Endothelial cell of umbilical vein (primary cell): ENCODE measurements at places on chromosomes 16 and 17.
A peak's percentile ranks its signal among the peaks of the same experiment; 100 is the strongest.

DNA sequence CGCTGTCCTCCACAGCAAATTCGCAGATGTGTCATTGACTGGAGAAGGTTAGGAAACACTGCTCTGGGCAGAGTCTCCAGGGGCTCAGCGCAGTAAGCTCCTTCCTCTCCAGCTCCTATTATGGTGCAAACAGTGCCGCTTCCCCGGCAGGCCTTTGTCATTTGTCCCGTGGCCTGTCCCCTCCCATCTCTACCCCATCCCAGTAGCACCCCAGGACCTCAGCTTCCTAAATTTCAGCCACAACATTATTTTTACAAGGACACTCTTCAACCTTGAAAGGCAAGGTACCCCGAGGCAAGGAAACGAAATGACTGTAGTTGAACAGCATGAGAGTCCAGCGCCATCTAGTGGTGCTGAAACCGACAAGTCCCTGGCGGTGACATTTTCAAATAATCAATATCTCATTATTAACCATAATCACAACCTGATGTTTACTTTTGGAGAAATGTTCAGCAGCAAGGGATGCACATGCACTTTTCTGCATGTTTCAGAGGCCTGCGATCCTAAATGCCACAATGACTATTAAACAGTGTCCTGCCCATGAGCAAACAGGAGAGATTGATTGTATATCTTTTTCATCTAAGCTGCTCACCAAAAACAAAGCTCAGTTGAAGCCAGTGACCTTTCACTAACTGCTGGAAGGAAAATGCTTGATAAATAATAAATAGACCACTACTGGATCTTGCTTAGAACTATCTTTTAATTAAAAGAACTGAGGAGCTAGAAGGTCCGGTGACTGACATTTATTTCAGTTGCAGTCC lies 16.5 kb downstream of the MRPS23 start:
- DNase-seq = peak; percentile 72

DNA sequence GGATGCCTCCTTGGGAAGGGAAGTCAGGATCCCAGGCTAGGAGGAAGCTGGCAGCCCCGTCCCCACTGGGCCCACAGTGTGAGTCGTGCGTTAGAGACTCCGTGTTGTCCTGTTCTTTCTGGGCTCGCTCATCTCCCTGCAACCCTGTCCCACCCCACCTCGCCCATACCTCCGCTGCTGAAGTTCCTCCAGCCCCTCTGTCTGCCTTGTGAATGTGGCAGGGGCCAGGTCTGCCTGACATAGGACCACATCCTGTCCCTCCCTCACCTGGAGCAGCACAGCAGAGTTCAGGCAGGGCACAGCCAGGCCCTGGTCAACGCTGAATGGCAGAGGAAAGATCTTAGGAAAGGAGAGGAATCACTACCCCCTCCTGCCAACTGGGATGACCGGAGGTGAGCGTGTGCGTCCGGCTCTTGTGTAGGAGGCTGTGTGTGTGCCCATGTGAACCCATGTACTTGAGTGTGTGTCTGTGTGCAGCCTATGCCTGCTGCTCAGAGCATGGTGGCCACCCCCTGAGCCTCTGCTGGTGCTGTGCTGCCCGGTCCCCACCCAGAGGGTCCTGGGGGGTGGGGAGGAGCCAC lies 12.8 kb downstream of the KCNJ18 start:
- no peak for DNase-seq

DNA sequence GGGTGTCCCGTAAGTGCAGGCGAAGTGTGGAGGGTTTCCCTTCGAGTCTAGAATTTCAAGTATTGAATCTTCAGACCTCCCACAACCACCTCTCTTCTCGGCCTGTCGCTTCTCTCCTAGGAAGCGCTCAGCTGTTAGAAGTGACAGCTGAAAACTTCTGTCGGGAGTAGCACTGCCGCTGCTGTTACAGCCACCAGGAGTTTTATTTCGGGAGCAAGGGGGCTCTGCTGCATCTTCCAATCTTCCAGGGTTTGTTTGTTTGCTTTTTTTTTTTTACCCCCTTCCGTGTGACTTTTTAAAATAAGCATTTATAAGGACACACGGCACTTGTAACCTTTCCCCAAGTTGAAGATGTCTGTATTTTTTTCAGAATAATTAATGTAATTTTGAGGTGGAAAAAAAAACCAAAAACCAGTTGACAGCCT lies 767 bp downstream of the RPS6KB1 start:
- DNase-seq = peak; percentile 44

- DNase-seq = no peak
Measured at GRCh38 chr17:36808180-36808661, 129.1 kb upstream of the LHX1 start.

DNA sequence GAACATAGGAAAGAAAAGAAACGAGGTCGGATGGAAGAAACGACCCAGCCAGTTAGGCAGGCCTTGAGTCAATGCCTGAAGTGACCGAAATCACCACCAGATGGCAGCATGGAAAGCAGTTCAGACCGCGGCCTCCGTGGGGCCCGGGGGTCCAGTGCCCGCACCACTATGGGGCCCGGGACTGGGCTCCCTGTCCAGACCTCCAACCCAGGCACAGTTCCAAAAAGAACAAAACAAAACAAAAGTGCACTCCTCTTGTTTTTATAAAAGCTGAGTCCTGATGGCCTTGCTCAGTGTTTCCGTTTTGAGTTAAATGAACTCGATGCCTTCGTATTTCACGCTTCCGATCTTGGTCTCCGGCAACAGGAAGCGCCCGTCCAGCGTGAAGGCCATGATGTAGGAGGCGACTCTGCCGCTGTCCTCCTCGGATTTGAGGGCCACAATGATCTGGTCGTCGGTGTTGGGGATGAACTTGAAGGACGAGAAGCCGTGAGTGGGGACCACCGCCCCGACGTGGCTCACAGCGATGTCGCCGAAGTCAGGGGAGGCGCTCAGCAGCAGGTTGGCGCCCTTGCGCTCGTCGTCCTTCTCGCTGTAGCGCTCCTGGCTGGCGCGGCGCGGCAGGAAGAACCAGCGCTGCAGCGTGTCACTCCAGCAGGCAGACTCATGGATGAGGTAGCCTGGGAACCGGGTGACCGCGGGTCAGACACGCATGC lies 13.7 kb upstream of the LGALS3BP start:
- DNase-seq = peak; percentile 72

GRCh38 chr17:1126801-1127550 lies 52.8 kb downstream of the ABR start:
- no peak for DNase-seq

DNA sequence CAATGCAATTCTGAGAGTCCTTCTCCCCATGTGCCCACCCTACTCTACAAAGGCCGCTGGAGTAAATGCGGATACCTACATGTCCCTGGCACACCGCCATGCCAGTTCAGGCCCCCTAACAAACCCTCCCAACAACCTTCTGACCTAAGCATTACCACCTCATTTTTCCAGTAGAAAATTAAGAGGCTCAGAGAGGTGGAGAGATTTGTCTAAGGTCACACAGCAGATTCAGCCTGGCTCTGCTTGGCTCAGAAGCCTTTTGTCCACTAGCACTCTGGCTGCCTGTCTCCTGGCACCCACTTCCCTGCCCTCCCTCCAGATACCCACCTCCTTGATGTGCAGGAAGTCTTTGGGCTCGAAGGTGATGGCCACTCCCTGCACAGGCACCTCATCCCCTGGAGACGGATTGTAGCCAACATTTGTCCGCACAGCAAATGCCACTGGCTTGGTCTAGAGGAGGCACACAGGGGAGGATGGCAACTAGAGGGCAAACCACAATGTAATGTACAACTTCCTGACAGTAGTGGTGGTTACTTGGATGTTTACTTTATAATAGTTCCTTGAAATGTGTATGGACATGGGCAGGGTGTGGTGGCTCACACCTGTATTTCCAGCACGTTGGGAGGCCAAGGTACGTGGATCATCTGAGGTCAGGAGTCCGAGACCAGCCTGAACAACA lies 10.2 kb downstream of the CACNB1 start:
- DNase-seq = no peak

DNA sequence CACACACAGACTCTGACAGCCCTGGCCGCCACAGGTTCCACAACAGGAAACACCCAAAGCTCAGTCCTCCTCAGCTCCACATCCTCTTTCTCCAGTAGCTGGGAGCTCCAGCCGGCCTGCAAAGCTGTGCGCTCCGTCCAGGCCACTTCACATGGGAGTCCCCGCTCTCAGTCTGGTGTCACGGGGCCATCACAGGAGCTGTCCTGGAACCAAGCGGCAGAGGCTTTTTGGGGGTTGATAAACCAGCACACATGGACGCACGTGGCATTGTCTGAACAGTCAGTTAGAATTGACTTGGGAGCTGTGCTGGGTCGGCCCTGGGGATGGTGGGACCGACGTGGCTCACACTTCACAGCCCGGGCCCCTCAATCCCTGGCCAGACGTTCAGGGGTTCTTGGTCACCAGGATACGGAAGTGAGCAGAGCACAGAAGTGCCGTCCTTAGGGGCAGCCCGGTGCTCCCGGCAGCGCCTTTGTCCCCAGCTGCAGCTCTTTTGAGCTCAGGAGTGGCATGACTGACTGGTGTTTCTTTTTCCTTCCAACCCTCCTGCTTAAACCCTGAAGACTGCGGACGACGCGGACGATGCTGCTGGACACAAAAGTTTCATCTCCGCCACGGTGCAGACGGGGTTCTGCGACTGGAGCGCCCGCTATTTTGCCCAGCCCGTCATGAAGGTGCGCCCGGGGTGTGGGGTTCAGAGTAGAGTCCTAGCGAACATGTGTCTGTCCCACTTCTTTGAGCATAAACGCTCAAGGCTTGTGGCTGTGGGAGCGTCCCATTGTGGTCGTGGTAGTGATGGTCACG lies 66.6 kb upstream of the CHMP6 start:
- no peak for DNase-seq

- no peak for DNase-seq
Measured at GRCh38 chr17:75635610-75636202, 2.5 kb downstream of the SMIM5 start.

DNA sequence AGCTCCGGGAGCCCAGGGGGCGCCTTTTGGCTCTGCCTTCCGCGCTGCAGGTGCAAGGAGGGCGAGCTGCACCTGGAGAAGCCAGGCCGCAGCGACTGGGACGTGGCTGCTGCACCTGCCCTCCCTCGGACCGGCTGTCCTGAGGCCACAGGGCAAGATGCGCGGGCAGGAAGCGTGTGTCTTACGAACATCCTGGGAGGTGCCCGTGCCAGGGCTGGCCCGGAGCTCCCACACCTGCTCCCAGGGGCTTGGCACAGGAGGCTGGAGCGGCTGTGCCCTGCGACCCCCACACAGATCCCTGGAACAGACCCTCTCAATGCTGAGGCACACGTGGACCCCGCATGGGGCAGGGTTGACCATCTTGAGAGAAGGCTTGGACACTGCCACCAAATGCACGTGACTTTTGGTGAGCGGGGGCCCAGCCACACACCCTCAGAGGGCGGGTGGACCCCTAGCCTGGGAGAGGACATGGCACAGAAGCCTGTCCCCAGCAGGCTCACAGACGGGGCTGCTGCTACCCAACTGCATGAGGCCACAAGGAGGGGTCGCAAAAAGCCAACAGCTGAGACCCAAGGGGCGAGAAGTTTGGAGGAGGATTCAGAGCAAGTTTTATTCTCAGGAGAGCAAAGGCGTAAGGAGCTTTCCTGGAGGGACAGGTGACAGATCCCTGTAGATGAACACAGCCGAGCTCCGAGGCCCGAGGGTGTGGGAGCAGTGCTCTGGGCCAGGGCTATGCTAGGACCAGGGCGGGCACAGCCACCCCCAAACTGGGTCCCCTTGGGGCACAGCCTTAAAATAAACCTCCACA lies 11.4 kb downstream of the NDUFAF8 start:
- DNase-seq = no peak

DNA sequence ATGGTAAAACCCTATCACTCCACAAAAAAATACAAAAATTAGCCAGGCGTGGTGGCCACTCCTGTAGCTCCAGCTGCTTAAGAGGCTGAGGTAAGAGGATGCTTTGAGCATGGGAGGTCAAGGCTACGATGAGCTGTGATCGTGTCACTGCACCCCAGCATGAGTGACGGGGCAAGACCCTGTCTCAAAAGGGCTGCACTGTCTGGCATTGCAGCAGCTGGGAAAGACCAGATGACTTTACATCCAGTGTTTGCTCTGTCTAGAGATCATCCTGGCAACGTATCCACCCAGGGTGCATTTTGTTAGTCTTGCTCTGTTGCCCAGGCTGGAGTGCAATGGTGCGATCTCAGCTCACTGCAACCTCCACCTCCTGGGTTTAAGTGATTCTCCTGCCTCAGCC lies 52.0 kb downstream of the MRM3 start:
- DNase-seq = no peak

DNA sequence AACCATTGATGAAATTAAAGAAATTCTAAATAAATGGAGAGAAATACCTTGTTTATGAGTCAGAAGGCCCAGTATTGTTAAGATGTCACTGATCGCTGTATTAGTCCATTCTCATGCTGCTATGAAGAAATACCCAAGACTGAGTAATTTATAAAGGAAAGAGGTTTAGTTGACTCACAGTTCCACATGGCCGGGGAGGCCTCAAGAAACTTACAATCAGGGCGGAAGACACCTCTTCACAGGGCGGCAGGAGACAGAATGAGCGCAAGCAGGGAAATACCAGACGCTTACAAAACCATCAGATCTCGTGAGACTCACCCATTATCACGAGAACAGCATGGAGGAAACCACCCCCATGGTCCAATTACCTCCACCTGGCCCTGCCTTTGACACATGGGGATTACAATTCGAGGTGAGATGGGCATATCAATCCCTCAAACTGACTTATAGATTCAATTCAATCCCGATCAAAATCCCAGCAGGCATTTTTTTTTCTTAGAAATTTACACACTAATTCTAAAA lies 157.2 kb downstream of the ENGASE start:
- DNase-seq = no peak

- DNase-seq = no peak
Measured at GRCh38 chr17:44039829-44040635, 25.3 kb upstream of the TMEM101 start.

DNA sequence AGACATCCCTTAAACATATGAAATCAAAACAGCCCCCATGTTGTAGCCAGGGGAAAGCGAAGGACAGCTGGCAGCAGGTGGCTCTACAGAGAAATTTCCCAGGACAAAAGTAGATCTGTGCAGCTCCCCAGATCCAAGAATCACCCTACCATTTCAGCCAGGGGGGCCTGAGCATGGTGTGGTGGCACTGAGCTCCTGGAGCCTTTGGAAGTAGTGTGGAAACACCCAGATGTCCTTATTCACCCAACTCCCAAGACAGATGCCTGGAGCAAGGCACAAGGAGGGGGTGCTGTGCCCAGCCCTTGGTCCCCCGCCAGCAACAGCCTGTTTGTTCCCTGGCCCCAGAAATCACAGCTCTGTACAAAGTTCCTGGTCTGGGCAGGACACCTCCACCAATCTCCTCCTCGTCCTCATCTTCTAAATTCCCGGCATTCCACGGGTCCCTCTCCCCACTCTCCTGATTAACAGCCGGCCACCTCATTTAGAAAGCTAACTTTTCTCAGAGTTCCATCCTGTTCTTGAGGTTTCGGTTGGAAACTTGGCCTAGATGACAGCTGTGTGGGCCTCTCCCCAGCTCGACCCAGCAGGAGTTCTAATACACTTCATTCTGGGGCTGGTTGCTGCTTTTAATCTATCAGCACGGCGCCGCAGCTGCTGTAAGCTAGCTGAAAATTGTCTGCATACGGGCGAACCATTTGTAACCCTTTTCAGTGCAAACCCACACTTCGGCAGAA lies 191.1 kb downstream of the C16orf78 start:
- no peak for DNase-seq
